Neural progenitor cell (in vitro differentiated cells): ENCODE measurements at places on chromosomes 7 and 10.

DNA sequence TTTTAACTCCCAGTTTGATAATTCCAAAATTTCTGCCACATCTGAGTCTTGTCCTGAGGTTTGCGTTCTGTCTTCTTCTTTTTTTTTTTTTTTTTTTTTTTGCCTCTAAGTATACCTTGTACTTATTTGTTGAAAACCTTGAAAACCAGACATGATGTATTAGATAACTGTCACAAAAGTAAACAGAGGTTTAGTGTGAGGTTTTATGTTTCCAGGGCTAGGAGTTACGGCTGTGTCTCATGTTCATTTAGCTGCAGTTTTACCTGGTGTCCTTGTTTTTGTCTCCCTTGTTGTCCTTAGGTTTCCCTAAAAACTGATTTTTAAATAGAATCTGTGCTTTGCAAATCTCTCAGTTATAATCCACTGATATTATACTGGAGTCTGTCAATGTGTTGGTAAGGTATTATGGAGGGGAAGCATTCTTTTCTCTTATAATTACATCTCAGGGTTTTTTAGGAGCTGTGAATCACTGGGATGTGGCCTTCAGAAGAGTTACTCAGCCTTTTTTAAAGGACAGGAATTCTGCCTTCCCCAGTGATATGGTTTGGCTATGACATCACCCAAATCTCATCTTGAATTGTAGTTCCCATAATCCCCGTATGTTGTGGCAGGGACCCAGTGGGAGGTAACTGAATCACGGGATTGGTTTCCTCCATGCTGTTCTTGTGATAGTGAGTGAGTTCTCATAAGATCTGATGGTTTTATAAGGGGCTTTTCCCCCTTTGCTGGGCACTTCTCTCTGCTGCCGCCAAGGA is 95.0 kb downstream of the CDCA7L start:
- no peak for DNase-seq

DNA sequence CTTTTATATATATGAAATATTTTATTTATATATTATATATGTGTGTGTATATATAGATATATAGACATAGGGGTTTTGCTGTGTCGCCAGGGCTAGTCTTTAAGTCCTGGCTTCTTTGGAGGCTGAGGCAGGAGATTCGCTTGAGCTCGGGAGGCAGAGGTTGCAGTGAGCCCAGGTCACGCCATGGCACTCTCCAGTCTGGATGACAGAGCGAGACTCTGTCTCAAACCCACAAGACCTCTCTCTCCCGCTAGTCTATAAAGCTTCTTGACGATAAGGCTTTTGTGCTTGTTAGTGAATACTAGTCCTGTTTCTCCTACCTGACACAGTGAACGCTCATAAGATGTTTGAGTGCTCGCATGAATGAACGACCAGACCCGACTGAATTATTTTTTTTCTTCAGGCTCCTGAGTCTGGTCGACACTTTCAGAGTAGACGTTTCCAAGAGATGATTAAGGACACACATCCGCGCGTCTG is 577 bp upstream of the DDX21 start:
- DNase-seq, result peak; percentile 54

GRCh38 chr10:127320176-127320575 is 123.8 kb upstream of the INSYN2A start:
- no peak for DNase-seq

- DNase-seq, result no peak
Measured at GRCh38 chr7:108515630-108516029, 10.3 kb downstream of the PNPLA8 start.

- no peak for DNase-seq
Measured at GRCh38 chr7:4246536-4246935, 435.6 kb upstream of the FOXK1 start.

GRCh38 chr7:52794621-52795020 is 240.8 kb upstream of the POM121L12 start:
- no peak for DNase-seq

GRCh38 chr10:15642095-15642494 is 77.6 kb downstream of the ITGA8 start:
- DNase-seq, result no peak

DNA sequence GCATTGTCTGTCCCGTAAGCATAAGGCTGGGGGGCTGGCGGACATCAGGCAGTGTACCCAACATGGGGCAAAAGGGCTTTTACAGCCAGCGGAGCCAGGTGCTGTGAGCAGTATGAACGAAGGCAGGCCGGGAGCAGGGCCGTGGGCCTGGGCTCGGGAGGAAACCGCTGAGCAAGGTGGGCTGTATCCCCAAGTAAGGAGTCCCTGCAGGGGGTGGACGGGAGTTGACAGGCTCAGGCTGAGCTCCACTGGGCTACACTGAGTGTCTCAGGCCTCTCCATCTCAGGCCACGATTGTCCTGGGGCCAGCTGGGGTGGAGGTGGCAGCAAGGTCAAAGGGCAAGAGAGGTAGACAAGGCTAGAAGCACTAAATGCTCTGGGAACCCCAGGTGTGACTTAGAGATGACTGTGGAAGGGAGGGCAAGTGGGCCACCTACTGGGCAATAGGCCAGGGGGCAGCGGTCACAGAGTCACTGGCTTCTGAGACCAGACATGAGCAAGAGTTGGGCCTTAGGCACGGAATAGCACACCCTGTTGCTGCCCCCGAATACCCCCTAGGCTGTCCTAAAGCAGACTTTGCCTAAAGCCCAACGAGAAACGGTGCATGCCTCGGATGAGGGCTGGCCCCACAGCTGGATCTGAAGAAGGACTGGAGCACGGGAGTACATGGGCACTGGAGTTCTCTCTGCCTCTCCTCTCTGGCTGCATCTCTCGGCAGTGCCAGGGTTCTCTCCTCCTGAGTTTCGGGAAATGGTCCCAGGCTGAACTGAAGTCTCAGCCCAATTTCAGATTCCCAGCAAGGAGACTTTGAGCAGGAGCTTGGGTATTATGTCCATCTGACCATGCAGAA is 10.8 kb upstream of the RAMP3 start:
- no peak for DNase-seq

DNA sequence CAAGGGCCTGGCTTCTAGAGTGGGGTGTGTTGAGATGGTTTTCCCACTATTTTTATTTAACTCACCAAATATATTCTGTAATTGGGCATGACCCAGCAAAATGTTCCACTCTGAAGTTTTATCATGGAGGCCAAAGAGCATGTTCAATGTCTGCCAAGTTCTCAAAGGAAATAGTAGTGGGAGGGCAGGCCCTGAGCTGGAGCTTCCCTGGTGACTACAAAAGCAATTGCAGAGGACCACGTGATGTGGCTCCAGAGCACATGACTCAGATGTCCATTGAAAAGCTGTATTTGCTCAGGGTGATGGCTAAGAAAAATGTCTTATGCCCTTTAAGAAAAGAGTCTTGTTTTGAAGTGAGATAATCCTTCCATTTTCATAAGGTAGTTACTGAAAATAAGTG is 1024.8 kb downstream of the LRMDA start:
- no peak for DNase-seq

GRCh38 chr7:94441138-94441537 is 46.4 kb downstream of the COL1A2 start:
- no peak for DNase-seq

DNA sequence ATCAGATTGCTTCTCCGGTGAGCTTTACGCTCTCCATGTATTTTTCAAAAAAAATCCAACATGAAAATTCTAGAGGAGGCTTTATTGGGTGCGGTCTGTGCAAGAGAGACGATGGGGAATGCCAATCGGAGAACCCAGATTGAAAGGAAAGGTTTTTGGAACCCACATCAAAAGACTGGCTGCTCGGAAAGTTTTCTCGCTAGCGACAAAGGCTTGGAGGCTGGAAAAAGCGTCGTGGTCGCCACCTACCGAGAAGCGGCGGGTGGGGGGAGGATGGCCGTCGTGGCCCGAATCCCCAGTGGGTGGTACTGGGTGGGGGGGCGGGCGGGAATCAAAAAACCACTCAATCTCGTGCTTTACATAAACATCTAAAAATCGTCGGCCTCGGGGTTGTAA is 1.1 kb upstream of the GTF2I start:
- peak; percentile 62 for DNase-seq

GRCh38 chr7:33781167-33781566 is 124.2 kb upstream of the BMPER start:
- DNase-seq, result no peak

DNA sequence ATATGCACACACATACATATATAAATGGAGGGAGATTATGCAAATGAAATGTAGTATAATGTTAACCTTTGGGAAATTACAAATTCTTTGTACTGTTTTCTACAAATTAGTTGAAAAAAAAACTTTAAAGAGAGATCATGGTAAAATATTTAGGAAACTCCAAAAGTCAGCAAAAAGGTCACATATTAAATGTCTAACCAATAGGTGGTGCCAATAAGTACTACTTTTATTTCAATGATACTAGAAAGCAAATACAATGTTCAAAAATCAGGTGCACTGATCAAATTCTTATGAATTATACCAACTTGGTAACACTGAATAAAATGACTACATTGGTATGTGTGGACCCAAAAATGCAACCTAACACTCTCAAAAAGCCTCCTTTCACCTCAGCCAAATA is 276.9 kb downstream of the DOCK4 start:
- DNase-seq, result no peak

DNA sequence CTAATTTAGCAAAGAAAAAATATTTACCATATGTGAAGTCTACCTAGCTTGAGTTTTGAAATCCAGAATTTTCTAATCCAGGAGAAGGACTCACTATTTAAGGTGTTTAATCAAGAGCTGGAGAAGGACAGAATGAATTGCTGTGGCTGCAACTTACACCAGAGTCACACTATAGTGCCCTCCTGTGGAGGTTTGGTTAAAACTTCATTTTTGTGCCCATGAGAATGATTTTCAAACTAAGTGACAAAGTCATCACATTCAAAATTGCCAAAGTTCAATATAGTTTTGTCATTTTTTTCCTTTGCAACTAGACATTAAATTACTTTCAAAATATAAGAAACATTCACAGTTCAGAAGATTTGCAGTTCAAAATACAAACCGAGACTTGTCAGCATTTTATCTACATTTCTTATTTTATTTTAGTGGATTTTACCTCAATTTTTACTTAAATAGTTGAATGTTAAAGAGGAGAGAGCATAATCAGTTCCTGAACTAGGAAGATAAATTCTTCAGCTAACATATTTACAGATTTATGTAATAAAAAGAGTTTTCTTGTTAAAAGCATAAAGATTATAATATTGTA is 70.7 kb downstream of the CABCOCO1 start:
- peak; percentile 61 for DNase-seq

DNA sequence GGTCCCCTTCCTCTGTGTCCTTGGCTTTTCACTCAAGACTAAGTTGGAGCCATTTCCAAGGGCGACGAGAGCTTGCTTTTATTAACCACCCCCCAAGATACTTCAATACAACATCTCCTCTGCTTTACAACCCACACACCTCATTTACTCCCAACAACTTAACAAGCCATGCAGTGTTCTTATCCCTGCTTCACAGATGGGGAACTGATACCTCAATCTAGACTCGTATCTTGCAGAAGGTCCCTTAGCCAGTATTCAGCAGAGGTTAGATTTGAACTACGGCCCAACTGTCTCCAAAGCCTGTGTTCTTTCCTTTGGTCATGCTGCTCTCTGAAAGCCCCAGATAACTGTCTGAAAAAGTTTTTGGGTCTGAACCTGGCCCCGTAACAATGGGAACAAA is 444.8 kb downstream of the GRID1 start:
- DNase-seq, result no peak

GRCh38 chr7:50739744-50740435 is 42.8 kb downstream of the GRB10 start:
- no peak for DNase-seq

DNA sequence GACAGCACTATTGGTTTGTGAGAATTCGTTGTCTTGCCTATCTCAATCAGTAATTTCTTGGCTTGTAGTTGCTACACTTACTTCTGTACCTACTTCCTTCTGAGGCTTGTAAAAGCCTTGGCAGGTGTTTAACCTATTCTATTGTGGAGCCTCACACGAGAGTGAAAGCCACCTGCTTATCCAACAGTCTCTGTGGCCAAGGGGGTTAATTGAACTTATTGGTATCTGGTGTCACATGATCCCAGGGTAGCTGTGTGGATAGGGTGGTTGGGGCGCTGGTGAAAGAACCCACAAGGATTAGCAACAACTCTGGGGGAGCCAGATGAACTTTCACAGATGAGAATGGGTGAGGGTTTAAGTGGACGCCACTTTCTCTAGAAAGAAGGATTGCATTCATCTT is 13.9 kb upstream of the ATP6V0E2 start:
- no peak for DNase-seq

- DNase-seq, result no peak
Measured at GRCh38 chr10:72736176-72736827, 44.4 kb downstream of the MCU start.

GRCh38 chr7:93958216-93958615 is 36.7 kb downstream of the GNG11 start:
- no peak for DNase-seq

DNA sequence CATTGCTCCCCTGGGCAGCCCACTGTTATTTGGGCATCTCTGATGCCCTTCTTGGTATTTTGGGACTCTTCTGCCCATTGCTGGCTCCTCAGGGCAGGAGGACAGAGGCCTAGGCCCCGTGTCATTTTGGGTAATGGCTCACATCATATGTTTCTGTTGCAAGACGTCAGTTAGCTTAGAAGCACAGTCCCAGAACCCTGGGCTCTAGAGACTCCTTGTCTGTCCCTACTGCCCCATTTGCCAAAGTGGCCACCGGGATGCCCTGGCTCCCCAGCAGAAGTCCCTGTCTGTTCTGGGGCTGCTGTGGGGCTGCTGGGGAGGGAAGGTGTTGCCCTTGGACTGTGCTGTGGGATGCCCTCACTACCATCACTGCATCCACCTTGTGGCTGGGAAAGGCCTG is 48.8 kb downstream of the ADCYAP1R1 start:
- no peak for DNase-seq

- no peak for DNase-seq
Measured at GRCh38 chr10:122486406-122487080, 25.2 kb downstream of the HTRA1 start.

DNA sequence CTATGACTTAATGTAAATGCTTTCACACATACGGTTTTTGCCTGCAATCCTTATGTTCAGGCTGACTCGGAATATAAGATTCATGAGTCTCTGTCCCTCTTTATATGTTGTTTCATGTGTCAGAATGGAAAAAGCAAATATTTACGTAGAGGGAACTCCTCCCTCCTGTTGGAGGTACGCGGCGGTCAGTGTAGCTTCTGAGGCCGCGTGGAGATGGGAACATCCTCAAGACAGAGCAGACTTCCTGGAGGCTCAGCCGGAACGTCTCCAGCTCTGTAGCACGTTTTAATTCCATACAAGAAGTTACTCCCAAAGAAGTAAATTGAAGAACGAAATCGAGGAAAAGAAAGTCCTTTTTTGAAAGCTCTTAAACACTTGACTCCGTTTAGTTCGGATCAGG is 248.3 kb downstream of the EBF3 start:
- no peak for DNase-seq

- no peak for DNase-seq
Measured at GRCh38 chr7:52831321-52831720, 204.1 kb upstream of the POM121L12 start.

DNA sequence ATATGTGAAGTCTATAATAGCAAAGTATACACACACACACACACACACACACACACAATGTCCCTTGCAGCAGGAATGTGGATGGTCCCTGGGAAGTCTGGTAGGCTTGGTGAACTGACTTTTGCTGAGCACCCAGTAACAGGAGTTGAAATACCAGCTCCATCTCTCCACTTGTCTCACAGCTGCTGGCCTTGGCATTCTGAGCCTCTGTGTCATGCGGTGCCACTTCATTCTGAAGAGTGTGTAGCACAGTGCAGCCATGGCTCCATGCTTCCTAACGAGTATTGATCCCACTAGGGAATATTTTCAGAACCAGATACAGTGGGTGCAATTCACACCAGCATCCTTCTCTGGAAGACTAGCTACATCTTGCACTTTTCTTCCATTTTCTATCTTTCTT is 192.4 kb downstream of the ADARB2 start:
- DNase-seq, result no peak
